ENCODE measurements at places on chromosomes 4 and X.

- DNase-seq: no peak
Observed at GRCh38 chrX:16573781-16574180, 76.2 kb upstream of the S100G start.

GRCh38 chr4:125316401-125316790 is 1.6 kb downstream of the FAT4 start:
- peak; percentile 48 for DNase-seq

DNA sequence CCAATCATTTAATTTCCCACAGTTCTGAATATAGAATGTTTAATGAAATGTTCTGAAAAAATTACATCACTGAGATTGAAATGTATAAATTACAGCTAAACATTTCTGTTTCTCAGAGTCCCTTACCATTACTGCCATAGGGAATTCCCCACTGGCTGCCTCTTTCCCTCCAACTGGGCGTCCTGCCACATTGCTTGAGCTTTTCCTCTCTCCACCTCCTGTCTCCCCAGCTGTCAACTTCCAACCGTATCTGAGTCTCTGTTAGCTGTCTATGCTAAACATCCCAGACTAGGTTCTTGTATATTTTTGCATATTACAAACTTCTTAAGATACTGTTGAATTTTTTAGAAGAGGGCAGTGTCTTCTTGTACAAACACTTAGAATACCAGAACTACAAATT is 407.3 kb upstream of the SLIT2 start:
- peak; percentile 23 for DNase-seq

- DNase-seq: no peak
Observed at GRCh38 chr4:101295691-101296090, 51.6 kb downstream of the PPP3CA start.

DNA sequence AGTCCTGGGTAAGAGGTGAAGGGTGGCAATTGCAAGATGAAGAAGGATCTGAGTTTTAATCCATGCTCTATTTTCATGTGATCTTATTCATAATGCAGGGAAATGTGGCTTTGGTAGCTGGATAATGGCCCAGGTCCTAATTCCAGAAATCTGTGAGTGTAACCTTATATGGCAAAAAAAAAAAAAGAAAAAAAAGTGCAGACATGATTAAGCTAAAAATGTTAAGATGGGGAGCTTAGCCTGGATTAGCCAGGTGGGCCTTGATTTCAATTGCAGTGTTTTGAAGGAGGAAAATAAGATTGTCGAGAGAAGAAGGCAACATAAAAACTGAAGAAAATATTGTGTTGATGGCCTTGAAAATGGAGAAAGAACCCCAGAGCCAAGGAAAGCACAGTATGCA is 867.7 kb upstream of the HS3ST1 start:
- no peak for DNase-seq

DNA sequence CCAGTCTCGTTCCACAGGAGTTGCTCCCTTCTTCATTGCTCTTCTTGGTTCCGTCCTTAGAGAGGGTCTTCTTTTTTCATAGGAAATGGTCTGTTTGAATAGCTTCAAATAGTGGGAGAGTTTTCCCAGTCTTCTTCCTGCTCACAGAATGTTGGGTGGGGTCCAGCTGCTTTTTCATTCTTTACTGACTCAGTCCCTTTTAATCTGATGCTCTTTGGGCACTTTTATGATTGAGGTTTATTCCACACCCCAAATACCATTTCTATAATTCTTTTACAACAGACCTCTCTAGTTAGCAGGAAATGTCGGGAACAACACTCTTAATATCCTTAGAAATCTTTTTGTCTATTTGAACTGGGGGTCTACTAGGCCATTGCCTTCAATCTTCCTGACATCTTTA is 239.5 kb downstream of the PRDM5 start:
- no peak for DNase-seq

- DNase-seq: no peak
Observed at GRCh38 chr4:183554878-183555585, 50.2 kb downstream of the ING2 start.

DNA sequence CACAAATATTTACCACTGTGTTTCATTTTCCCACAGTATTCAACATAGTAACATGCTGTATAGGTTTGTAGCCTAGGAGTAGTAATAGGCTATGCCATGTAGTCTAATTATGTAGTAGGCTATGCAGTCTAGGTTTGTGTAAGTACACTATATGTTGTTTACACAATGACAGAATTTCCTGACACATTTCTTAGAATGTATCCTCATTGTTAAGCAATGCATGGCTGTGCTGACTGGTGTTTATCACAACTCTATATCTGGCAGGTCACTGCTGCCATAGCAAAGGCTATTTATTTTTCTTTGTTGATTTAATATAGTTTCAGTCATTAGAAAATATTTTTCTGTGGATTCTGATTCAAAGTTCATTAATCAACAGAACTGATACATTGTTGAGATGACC is 108.3 kb upstream of the TEX13A start:
- DNase-seq: no peak

GRCh38 chr4:61335241-61335763 is 135.2 kb downstream of the ADGRL3 start:
- no peak for DNase-seq

DNA sequence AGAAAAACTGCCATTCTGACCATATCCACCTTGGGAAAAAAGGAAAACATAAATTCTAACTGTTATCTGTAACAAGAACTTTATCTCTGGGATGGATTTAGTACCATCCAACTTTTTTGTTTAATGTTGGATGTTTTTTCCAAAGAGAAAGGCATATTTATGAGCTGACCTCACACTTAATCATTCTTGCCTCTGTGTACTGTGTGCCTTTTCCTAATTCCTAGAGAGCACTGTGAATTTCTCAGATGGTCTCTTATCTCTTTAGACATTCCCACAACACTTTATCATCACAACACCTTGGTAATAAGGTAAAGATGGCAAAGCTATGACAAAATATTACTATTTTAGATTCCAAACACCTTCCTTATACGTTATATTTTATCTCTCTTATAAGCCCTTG is 126.2 kb downstream of the COL4A6 start:
- no peak for DNase-seq

DNA sequence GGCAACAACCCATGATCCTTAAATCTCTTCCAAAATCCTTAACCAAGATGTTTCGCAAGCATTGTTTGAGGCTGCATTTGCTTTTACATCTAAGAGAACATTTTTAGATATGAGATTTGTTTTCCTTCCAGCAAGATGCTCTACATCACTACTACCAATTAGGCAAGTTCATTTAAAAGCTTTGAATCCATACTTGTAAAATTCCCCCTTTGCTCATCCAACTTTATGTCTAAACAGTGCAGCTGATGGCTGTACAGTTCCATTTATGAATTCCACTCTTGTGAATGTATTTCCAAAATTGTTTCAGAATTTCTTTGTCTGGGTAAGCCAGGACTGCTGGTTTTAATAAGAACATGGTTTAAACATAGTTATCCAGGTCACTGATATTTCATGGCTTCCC is 31.5 kb downstream of the RAI2 start:
- DNase-seq: no peak

DNA sequence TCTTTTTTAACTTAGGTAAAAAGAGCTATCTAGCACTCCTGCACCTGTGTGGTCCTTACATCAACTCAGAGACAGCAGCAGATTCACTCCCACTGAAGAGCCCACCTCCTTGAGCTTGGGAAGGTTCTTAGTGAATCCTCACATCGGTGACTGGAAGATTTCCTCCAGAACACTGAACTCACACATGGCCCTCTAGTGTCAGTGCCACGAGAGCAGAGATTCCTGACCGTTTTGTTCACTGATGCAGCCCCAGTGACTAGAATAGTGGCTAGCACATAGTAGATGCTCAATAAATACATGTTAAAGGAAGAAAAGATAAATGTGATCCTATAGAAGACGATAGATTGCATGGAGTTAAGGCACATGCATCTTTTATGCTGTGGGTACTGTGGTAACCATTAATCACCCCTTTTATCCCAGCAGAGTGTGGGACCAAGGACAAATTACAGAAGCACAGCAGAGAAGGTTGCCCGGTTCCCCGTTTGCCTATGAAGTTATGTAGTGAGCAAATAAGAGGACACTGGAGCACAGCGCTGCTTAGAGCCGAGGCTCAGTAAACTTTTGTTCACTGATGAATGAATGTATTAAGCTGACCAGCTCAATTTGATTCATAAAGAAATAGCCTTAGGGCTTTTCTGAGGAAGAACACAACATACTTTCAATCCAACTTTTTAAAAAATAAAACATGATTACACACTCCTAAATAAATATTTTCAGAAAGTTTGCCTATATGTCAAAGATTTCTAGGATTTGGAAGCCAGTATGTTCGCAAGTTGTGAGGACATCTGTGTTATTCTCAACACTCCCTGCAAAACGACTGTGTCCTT is 8.7 kb downstream of the GASK1B start:
- DNase-seq: no peak

DNA sequence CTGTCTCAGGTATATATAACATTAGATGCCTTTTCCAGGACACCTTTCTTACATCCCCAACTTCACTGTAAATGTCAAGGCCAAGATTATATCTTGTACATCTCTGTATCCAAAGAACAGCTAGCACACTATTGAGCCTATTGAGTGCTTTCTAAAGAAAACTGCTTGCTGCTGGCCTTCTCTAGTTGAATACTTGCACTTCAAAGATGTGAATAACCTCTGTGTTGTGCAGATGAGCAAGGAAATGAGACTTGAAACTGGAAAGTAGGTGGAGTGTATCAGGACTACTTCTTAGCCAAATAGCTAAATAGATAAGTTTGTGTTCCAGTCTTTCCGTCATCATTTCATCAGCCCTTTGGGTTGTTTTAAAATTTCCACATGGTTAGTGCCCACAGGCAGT is 704.4 kb upstream of the AMOT start:
- DNase-seq: no peak

DNA sequence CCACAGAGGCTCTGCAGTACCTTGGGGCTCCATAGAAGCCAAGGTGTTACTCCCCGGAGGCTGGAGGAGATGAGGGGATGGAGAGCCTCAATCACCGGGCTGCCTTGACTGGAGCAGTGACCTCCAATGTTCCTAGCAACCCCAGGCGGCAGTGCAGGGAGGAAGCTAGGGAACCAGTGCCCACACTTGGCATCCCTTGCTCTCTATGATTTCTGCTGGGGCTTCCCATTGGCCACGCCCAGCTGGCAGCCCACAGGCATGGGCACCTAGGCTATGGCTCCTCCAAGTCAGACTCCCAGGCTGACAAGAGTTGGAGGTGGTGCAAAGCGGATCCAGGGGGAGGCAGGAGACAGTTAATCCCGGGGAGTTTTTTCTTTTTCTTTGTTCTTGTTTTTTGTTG is 229.7 kb downstream of the EVC2 start:
- no peak for DNase-seq

- DNase-seq: no peak
Observed at GRCh38 chr4:76831711-76832373, 66.1 kb downstream of the SOWAHB start.

GRCh38 chrX:39247536-39247935 is 446.3 kb downstream of the MID1IP1 start:
- DNase-seq: no peak

- no peak for DNase-seq
Observed at GRCh38 chrX:130147631-130148030, 18.0 kb downstream of the AIFM1 start.

DNA sequence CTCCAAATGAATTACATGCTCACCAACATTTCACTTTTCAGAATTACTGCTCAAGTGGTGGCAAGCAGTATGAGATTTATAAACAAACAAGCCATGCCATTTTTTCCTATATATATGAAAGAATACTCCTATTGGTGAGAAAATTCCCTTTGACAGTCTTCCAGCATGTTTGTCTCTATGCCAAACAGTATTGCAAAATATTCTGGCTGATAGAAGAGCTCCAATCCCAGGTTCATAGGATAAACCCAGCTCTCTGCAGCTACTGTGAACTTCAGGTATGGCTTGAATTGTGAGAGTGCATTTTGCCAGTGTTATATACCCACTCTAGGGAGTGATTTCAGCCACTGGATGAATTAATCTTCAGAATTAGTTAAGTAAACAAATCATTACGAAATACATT is 108.8 kb downstream of the MAGEC2 start:
- no peak for DNase-seq

DNA sequence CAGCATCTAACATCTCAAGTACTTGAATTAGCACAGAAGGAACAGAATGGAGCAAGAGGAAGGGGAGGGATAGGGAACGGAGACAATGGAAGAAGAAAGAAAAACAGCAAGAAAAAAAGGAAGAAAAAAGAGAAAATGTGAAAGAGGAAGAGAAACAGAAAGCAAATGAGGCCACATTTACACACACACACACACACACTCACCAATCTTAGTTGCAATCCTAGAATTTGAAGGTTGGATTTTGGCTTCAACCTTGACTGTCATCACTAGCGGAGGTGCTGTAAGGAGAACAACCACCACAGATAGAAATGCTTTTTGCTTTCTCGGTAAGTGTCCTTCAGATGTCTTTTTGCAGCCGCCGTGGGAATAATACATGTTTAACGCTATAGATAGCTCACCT is 327.1 kb upstream of the NWD2 start:
- no peak for DNase-seq

DNA sequence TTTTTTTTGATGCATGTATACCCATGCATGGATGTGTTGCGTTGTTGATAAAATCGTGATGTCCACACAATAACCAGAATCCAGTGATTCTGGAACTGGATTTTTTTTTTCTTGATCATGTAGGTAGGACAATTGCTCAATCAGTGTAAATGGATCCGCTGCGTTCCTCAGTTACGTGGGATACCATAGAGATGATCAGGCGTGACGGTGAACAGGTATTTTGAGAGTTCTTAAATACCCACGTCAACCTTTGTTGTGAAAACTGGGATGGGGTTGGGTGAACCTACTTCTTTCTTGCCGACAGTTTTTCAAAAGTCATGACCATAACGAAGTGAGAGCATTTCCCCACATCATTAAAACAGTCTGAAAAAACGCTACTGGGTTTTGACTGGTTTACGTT is 913 bp upstream of the SMIM10L2A start:
- DNase-seq: no peak

DNA sequence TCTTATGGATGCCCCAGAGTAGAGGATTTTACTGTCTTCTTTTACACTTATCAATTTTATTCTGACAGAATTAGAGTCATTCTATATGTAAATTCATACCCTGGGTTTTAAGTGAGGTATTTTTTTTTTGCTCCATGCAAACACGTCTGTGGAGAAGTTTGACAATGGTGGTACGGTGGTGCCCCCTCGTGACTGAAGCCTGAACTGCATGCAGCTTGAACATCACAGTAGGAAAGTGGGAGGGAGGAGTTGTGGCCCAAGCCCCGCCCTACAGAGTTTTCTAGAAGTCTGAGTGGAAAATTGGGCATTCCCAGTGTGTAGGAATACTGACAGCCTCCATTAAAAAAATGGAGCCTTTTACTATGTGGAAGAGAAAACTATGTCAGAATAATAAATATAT is 73.3 kb upstream of the RAB40AL start:
- DNase-seq: peak; percentile 88

DNA sequence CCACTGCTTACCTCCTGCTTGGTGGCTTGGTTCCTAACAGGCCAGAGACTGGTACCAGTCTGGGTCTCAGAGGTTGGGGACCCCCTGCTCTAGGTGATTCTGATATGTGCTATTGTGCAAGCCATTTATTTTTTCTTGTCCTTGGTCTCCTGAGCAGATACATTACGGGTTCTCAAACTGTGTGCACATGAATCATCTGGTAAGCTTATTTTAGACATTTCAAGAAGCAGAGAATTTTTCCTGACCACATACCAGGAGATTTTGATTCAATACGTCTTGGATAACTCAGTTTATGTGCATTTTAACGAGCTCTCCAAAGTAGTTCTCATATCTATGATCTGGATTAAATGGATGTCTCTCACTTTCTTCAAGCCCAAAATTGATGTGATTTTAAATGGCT is 77.2 kb downstream of the FHIP1A start:
- no peak for DNase-seq
